ENCODE measurements at places on chromosomes 5 and 9.

- no peak for DNase-seq
These were observed 16.7 kb downstream of the PDLIM4 start for GRCh38 chr5:132274050-132274792.

- DNase-seq = no peak
These were observed 100.0 kb downstream of the SEMA5A start for GRCh38 chr5:9445826-9446388.

GRCh38 chr5:113273948-113274347 is 160.8 kb downstream of the TSSK1B start:
- no peak for DNase-seq

GRCh38 chr9:71465392-71465791 is 302.9 kb downstream of the CEMIP2 start:
- DNase-seq = no peak

- no peak for DNase-seq
These were observed 59.5 kb downstream of the LNPEP start for GRCh38 chr5:96995419-96995818.
